ENCODE measurements at places on chromosomes 5 and 9.
A peak's percentile ranks its signal among the peaks of the same experiment; 100 is the strongest.

GRCh38 chr9:122463828-122464632 is 13.7 kb downstream of the OR1J1 start:
- DNase-seq, result peak; percentile 65

- no peak for DNase-seq
These were observed 40.1 kb upstream of the STX17 start for GRCh38 chr9:99866398-99866797.

GRCh38 chr9:90044263-90044662 is 439.5 kb downstream of the GADD45G start:
- DNase-seq, result peak; percentile 57

GRCh38 chr5:159262472-159262858 is 625 bp upstream of the UBLCP1 start:
- DNase-seq, result no peak

Measured in NCI-H1436 (cell line).